ENCODE measurements at places on chromosomes 4 and X. TPM values are rescaled to one million over a fixed set of nuclear protein-coding genes. Genes with fewer than 3 reads are reported as not detected.

- peak; percentile 54 for ATAC-seq
These were observed 513 bp downstream of the NHSL2 start for GRCh38 chrX:71910986-71911730.

DNA sequence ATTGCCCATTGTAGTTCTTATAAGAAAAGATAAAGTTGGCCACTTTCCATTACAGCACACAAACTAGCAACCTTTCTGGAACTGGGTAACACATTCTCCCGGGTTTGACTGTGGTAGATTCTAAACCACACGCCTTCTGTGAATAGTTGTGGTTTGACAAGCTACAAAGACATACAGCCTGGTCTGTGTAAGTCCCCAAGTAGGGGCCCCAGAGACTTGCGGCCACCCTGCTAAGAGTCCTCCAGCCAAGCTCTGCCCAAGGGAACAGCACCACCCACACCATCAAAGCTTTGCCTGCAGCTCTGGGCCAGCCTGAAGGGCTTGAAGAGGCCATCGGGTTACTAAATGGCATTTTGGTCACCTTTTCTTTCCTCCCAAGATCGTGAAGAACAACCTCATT is 203.4 kb downstream of the MAML3 start:
- no peak for ATAC-seq

GRCh38 chrX:48456628-48457331 is 13.3 kb downstream of the SLC38A5 start:
- ATAC-seq = no peak

GRCh38 chrX:153074262-153074899 is 2.1 kb downstream of the PNMA6A start:
- no peak for ATAC-seq

DNA sequence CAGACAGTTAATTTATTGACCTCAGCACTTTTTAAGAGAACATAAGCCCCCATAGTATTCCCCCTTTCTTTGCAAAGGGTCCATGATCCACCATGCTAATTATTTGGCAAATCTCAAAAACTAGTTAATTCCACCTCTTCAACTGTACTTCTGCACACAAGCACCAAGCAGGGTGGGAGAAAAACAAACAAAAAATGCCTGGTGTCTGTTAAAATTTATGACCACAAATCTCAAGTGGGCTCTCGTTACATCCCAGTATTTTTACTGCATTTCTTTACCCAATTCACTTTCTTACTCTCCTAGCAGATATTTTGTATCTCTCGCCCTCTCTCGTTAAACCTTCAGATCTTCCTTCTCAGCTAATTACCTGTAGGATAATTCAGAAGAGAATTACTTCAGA is 6.1 kb downstream of the ARSJ start:
- no peak for ATAC-seq

DNA sequence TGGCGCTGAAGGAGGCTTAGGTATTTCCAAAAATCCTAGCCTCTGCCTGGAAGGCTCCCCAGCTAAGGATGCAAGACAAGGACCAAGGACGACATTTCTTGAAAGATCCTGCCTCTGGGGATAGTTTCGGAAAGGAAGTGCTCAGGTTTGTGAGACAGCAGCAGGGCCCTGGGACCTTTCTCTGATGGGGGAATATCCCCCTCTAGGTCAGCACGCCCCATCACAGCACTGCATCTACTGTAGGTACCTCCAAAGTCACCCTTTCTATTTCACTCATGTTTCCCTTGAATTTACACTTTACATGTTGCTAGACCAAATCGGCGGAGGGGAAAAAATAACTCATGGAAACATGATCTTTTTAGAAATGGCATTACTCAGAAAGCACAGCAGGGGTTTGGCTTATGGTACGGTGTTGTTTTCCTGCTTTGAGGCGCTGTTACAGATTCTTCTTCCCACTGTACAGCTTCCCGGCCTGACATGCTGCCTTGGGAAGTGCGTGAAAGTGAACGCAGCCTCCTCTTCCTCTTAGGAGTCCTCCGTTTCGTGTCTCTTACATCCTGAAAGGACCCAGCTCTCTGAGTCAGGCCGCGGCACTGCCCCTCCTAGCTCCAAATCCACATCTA is 77.2 kb upstream of the DHRSX start:
- ATAC-seq = no peak

DNA sequence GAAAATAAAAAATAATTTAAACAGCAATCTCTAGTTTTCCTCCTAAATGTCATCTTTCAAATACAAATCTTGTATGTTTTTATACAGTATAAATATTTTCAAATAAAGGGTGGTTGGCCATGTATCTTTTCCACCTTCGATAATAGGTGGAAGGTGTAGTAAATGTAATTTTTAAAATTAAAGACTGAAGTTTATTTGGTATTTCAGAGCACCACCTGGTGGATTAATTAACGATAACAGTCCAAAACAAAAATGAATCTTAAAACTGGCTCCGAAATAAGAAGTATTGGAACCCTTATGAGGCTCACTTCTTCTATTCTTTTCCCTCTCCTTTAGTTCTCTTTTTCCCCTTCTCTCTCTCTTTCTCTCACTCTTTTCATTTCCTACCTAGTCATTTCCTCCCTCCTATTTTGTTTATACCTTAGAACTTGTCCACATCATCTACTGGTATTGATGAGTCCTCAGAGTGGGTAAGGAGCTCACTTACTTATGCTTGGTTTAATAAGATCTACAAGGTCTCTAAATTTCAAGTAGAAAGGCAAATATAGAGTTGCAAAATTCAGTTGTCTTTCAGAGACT is 82.9 kb upstream of the EXOC1L start:
- no peak for ATAC-seq

- no peak for ATAC-seq
These were observed 74.7 kb upstream of the C4orf50 start for GRCh38 chr4:6092971-6093370.

GRCh38 chr4:39476187-39476895 is 17.5 kb downstream of the LIAS start:
- ATAC-seq = no peak

DNA sequence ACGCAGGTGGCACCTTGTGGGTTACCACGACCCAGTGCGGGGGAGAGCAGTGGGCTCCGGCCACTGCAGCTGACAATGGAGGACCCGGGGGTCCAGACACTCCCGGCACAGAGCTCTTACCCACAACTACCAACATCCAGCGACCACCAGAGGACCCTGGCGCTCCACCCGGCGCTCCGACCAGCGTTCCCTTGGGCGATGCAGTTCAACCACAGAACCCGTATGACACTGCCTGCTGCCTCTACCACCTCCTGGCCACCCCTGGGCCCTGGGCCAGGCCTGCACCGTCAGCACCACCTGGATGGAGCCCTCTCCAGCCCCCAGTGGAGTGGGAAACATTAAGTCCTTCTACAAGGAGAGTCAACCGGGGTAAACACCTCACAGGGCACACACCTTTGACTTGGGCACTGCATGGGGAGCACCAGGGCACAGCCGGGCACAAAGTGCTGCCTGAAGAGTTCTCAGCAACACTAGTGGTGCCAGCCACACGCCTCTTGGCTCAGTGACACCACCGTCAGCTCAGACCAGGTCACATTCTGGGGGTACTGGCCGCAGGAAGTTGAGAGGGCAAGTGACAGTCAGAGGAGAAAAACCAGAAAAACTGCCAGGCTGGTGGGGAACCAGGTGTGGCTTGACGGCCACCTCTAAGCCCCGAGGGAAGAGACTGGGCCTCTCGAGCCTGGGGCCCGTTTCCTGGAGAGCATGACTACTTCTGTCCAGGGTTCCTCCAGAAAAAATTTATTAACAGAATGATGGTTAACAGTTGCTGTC is 2.6 kb downstream of the CTBP1 start:
- no peak for ATAC-seq

DNA sequence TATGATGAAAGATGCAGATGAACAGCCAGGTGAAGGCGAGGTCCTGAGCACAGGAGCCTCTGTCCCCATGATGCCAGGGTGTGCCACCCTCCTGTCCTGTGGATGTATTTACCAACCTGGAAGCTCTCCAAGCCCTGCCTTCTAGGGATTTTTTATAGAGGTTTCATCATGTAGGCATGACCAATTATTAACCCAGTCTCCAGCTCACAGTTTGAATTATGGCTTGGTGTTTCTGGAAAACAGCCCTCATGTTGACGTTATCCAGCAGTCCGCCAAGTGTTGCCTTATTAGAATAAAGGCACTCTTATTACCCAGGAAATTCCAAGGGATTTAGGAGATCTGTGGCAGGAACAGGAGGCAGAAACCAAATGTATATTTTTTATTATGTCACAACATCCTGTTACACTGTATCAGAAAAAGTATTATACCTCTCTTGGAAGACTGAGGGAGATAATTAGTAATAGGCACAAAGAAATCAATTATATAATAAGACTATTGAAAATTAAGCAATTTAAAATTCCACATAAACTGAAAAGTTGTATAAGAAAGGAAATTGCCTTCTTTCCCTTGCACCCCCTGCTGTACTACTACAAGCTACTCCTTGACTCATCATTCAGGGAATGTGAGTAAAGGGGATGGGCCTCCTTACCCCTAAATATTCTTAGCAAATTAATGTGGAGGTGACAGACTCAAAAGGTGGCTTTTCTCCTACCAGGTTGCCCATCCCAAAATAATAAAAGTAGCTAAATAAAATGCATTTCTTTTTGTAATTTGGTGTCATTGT is 129.6 kb downstream of the ZNF330 start:
- ATAC-seq = peak; percentile 36

- ATAC-seq = no peak
These were observed 53.9 kb upstream of the ADRA2C start for GRCh38 chr4:3712112-3712805.

GRCh38 chrX:110410603-110411002 is 52.0 kb downstream of the RTL9 start:
- no peak for ATAC-seq

- no peak for ATAC-seq
These were observed 632.7 kb downstream of the RAPGEF2 start for GRCh38 chr4:159735281-159736207.

- peak; percentile 31 for ATAC-seq
These were observed 53.1 kb upstream of the C4orf50 start for GRCh38 chr4:6071191-6071958.

DNA sequence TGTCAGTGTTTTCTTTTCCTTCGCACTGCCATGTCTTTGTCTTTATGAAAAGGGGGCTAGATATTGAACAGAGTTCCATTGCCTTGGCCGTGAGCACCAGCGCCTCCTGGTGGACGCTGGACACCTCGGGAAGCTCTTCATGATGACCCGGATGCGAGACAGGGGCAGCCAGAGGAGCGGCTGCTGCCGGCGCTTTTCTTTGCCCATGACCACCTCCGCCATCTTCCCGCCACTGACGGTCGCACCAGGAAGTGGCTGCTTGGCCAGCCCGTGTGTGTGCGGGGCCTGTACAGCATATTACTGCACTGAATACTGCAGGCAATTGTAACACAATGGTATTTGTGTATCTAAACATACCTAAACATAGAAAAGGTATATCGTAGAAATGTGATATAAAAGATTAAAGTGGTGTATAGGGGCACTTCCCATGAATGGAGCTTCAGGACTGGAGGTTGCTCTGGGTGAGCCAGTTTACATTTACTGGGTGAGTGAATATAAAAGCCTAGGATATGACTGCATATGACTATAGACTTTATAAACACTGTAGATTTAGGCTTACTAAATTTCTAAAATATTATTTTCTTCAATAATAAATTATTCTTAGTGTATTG is 15.8 kb upstream of the GRIA2 start:
- no peak for ATAC-seq

GRCh38 chr4:176217510-176217909 is 22.1 kb upstream of the SPATA4 start:
- no peak for ATAC-seq

- no peak for ATAC-seq
These were observed 101.6 kb downstream of the KLHL8 start for GRCh38 chr4:87118826-87119225.

DNA sequence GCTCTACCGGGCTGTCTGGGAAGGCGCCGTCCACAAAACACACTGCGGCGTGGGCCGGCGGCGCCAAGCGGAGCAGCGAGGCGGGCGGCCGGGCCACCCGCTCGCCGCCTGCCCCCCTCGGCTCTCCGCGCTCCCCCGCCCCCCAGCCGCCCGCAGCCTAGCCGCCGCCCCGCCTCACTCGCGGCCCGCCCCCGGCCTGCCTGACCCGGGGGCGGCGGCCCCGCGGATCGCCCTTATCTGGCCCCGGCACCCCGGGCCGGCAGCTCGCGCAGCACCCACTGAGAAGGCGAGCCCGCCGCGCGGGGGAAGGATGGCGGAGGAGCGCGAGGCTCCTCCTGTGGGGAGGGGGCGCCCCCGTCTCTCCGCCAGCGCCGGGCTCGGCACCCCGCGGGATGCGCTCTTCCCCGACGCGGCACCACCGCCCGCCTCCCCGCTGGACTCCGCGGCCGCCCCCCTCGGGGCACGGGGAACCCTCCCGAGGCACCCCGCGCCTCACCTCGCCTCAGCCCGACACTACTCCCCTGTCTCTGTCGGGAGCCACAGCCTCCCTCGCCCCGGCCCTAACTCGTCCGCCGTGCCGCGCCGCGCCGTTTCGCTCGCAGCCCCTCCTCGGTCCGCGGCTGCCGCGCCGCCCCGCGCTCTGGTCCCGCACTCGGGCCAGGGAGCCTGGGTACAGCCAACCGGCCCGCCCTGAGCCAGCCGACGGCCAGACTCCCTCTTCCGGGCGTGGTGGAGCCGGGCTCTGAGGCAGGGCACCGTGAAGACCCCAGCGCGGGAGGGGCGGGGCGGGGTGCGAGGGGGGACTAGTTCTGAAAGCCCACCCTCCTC is 566 bp downstream of the ATP11C start:
- ATAC-seq = peak; percentile 57

GRCh38 chr4:87306056-87306455 is 16.6 kb downstream of the HSD17B13 start:
- ATAC-seq = no peak

GRCh38 chr4:53605783-53606182 is 14.5 kb upstream of the LNX1 start:
- no peak for ATAC-seq

DNA sequence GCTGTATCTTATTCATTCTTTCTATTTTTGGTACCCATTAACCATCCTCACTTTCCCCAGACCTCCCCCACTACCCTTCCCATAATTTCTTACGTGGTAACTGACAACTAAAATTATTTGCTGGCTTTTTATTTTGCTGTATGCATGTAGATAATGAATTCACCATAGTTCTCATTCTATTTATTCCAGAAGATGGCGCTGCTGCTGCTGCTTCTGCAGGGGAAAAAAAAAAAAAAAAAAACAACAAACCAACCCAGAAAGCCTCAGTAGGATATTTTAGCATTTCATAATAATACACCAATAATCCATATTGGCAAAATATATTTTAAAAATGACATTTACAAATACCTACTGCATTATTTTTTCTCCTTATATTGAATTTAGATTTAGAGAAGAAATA is 416.6 kb upstream of the MAGEB18 start:
- ATAC-seq = no peak

- no peak for ATAC-seq
These were observed 16.9 kb downstream of the STAP1 start for GRCh38 chr4:67575232-67576058.

The XAGE1A gene
- total RNA-seq = not detected

The ETDA gene
- total RNA-seq = not detected

The POLA1 gene
- total RNA-seq = 12.9 TPM

The RAI2 gene
- total RNA-seq = 35.4 TPM

The ANKRD50 gene
- total RNA-seq = 28.3 TPM

The GYPB gene
- total RNA-seq = not detected
